Dorsolateral prefrontal cortex (tissue), 122 donors: ENCODE measurements at places on chromosomes 3 and 15.

GRCh38 chr15:58258501-58259292, 120.5 kb downstream of the AQP9 start:
- no peak for DNase-seq

GRCh38 chr3:100725935-100726513, 16.7 kb downstream of the TFG start:
- no peak for DNase-seq

GRCh38 chr3:30549600-30549999, 56.8 kb upstream of the TGFBR2 start:
- no peak for DNase-seq

DNA sequence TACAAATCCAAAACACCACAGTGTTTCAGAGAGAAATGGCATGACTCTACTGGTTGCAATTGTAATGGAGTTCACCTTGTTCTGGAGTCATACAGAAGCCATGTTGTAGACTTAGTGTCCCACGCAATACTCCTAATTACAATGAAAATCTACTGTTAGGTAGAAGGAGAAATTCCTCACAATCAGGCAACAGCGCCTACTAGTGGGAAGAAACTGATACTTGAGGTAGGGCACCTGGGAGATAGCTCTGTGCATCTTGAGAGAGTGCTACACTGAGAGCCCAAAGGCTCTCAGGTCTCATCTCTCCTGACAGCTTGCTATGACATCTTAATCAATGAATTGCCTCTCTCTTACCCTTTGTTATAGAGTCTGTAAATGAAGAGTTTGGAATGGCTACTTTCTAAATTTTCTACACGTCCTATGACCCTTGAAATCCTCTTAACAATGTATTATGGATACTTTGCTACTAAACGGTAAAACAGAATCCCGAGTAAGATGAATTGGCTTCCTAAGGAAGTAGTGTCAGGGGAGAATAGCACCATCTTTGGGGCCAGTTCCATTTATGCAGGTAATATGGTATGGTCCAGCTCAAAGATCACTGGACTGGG, 422.7 kb upstream of the TPRG1 start:
- no peak for DNase-seq

- DNase-seq = no peak
Observed at GRCh38 chr15:88624156-88624970, 3.2 kb downstream of the AEN start.

DNA sequence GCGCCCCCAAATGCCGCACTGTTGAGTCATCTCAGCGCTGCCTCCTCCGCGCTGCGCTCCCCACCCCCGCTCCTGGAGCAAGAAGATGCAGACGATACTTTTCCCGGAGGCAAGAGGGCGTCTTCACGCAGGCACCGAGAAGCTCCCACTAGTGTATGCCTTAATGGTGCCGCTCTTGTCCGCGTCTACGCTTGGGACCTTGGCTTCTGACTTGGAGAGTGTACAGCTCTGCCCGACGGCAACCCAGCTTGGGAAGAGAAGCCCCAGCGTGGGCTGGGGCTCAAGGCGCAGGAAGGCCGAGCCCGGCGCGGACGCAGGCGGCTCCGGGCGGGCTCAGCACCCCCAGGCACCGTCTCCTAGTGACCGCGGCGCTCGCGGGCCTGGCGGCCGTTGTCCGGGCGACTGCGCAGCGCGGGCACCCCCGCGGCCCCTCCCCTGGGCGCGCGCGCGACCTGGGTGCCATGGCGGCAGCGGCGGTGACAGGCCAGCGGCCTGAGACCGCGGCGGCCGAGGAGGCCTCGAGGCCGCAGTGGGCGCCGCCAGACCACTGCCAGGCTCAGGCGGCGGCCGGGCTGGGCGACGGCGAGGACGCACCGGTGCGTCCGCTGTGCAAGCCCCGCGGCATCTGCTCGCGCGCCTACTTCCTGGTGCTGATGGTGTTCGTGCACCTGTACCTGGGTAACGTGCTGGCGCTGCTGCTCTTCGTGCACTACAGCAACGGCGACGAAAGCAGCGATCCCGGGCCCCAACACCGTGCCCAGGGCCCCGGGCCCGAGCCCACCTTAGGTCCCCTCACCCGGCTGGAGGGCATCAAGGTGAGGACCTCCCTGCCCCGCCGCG, at the start of gene P4HTM:
Gene P4HTM, plus strand, starts transcription at position 446 of the 840 bp plus-strand sequence. Its CDS starts 16 bp downstream, at position 462.
- peak; percentile 85 for DNase-seq

DNA sequence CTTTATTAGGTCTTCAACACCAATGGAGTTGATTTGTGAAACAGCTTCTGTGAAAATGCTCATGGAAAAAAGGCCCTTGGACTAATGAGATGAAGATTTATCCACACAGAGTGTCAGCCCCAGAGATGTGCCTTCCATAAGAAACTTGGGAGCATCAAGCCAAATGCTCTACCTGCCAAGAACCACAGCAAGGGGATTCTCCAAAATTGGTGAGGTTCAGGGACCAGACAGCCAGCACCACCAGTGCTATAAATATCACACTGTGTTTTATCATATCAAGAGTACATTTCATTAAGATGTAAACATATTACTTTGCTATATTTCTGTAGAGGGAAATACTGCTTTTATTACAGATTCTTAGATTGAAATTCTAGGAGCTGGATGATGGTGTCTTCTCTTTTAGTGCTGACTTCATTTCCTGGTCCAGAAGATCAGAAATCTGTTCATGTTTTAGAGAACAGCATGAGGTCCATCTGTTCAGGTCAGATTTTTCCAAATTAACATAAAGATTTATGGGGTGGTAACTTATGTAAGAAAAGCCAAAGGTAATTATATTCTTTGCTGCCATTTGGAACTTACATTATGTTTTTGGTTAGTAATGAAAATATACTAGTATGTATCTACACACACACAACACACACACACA, 17.7 kb downstream of the SLC35G2 start:
- no peak for DNase-seq

- DNase-seq = no peak
Observed at GRCh38 chr15:99719096-99719541, 14.1 kb downstream of the LYSMD4 start.

DNA sequence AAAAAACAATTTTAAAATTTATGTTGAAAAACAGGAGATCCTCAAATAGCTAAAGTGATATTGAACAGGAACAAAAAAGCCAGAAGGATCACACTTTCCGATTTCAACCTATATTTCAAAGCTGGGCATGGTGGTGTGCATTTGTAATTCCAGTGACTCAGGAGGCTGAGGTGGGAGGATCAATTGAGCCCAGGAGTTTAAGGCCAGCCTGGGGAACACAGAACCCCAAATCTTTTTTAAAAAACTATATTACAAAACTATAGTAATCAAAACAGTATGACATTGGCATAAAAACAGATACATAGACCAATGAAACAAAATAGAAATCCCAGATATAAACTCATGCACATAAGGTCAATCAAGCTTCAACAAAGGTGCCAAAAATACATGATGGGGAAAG, 68.4 kb downstream of the MEX3B start:
- no peak for DNase-seq

GRCh38 chr3:169748670-169749069, 16.2 kb downstream of the TERC start:
- no peak for DNase-seq

DNA sequence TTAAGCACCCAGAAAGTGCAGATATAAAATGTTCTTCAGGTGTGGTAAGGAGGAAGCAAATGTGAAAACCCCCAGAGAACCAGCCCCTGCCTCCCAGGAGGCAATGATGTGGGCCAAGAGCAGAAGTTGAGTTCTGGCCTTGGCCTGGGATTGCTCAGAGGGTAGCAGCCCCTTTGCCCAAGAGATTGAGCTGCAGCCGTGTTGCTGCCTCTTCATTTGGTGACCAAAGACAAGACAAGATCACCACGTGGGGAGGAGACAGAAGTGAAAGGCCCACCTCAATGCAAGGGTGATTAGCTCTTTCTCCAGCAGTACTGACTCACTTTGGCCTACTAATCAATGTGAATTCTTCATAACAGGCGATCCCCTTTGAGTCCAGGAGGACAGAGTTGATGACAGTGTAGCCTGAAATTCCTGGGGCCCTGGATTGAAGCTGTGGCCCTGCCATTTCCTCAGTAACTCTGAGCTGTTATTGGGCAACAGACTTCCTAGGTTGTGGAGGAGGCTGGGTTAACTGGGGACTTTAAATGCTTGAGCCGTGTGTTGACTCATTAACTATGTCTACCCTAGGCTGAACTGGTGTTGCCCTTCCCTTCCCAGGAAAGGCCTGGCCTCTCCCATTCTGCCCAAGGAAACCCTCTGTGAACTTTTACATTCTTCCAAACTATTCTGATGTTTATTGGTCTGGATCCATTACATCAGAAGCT, 86.5 kb downstream of the ST6GAL1 start:
- DNase-seq = no peak

- no peak for DNase-seq
Observed at GRCh38 chr3:50530001-50530970, 26.9 kb upstream of the CACNA2D2 start.

GRCh38 chr3:160225176-160226025, at the start of gene C3orf80:
Gene C3orf80, plus strand, starts transcription at chr3:160225422. Its CDS starts 214 bp downstream, at chr3:160225636.
- peak; percentile 61 for DNase-seq

- no peak for DNase-seq
Observed at GRCh38 chr15:68510558-68510957, 68.2 kb upstream of the CORO2B start.

DNA sequence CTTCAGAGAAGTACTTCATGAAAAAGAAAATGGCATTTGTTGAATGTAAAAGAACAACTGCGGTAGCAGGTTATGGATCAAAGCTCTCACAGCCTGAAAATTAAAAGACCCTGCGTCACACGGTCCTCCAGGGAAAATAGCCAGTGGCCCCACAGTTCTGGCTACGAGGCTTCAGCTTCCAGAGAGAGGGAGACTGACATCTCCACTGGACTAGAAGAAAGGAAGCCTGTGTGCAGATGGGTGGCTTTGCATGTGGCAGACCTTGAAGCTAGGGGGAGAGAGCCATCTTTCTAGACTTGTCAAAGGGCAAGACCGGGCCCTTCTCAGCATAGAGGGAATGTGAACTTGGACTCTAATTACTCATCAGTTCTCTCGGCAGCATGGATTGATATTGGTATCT, 159.4 kb downstream of the SLCO3A1 start:
- DNase-seq = no peak

DNA sequence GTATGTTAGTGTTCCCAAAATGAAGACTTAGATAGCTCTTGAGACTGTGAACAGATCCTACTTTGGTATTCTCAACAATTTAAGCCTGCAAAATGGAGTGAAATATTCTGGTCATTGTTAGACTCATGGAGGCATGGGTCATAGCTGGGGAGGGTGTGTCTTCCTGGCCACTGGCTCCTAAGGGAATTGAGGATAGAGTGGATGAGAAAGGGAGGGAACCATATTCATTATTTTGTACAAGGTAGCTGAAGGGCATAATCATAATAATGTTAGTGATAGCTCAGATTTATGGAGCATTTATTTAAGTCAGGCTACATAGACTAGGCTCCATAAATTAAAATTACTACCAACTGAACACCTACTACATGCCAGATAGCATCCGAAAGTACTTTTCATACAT, 253.6 kb downstream of the NR1D2 start:
- no peak for DNase-seq

DNA sequence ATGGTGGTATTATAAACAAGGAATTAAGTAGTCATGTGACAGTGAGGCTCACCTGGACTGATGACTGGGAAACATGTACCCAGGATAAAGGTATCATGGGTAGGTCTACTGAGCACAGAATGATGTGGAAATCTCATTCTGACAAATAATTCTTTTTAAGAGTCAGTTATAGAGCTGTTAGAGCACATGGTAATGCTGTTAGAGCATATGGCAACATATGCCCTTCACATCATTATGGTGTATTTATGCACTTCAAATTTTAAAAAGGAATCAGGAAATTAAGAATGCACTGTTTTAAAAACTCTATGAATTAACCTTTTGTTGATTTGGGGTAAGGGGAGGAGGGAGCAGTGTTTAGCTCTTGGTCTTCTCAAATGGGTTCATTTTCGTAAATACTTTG, 1.7 kb downstream of the SLC6A20 start:
- no peak for DNase-seq

DNA sequence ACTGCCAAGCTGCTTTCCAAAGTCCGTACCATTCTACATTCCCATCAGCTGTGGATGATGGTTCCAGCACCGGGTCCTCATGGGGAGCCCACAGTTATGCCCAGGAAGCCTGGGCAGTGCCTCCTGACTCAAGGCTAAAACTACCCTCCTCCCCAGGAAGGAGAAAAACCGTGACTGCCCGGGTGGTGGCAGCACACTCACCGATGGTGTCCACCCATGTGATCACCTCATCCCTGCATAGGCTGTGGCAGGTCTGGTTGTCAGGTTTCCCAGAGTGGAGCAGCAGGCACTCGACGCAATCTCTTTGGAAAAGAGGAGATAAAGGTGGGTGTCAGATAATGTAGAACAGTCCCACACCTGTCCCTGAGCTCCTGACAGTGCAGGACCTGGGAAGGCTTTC, 38.6 kb downstream of the UMPS start:
- no peak for DNase-seq

GRCh38 chr3:64493149-64493548, 194.7 kb downstream of the ADAMTS9 start:
- no peak for DNase-seq

GRCh38 chr15:94029495-94029894, 201.9 kb upstream of the MCTP2 start:
- DNase-seq = no peak

DNA sequence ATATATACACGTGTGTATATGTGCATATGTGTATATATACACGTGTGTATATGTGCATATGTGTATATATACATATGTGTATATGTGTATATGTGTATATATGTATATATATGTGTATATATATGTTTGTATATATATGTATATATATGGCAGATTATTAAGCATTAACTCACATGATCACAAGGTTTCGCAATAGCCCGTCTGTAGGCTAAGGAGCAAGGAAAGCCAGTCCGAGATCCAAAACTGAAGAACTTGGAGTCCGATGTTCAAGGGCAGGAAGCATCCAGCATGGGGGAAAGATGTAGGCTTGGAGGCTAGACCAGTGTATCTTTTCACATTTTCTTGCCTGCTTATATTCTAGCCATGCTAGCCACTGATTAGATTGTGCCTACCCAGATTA, 23.7 kb downstream of the NAALADL2 start:
- DNase-seq = no peak

DNA sequence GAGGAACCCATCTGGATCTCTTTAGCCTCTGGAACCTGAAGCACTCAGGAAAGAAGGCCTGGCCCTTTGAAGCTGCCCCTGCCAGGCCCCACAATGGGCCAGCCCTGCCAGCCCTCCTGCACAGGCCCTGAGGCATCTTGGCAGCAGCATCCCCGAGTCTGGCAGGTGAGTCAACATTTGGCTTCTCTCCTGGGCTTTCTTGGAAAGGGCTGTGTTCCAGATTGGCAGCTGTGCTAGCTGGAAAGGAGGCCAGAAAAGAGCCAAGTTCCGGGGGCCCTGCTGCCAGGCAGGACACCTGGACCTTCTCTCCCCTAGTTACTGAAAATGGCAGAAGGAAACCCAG, 187.2 kb downstream of the SHQ1 start:
- peak; percentile 42 for DNase-seq

GRCh38 chr15:27234593-27234992, 263.6 kb downstream of the GABRG3 start:
- DNase-seq = no peak

GRCh38 chr3:189186101-189186500, 14.3 kb downstream of the TPRG1 start:
- DNase-seq = no peak

GRCh38 chr3:46713898-46714552, 3.6 kb downstream of the PRSS50 start:
- no peak for DNase-seq
